GM12878 (cell line): ENCODE measurements at places on chromosomes 11 and 22. TPM values are rescaled to one million over a fixed set of nuclear protein-coding genes. Genes with fewer than 3 reads are reported as not detected.
A peak's percentile ranks its signal among the peaks of the same experiment; 100 is the strongest.

- DNase-seq: no peak
Observed at GRCh38 chr11:78266451-78266850, 77.7 kb downstream of the USP35 start.

GRCh38 chr11:2524446-2525165, 79.8 kb downstream of the KCNQ1 start:
- no peak for DNase-seq

GRCh38 chr11:11856638-11857037, 14.9 kb downstream of the USP47 start:
- peak; percentile 52 for DNase-seq

DRICH1 gene
- 0.24 TPM in 1 of 2 replicates, not detected in the other for total RNA-seq

DNA sequence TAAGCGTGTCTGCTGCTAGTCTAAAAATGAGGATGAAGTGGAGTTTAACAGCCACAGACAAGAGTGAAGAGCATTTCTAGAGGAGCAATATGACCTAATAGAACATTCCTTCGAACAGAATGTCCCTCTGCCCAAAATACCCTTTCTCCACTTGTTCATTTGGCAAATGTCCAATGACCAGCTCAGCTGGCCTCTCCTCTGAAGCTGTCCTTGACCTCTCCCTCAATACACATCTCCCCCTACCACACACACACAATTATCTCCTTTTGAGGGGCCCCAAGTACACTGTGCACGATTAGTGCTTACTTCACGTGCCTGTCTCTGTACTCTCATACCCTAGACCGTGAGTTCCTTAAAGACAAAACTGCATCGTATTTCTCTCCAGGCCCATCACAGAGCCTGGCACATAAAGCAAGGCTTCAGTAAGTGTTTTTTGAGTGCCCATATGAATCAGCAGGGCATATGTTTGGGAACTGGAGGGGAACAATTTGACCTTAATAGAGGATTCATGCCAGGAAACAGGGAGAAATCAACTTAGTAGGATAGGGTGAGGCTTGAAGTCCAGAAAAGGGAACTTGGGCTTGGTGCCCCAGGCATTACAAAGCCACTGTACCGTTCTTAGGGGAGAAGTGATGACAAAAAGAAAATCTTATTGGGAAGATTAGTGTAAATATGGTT, 18.1 kb upstream of the NCAM1 start:
- DNase-seq: no peak

PHF21B gene
- total RNA-seq: 0.08 TPM in 1 of 2 replicates, not detected in the other

OR2AG2 gene
- not detected in 2 replicates for total RNA-seq

- DNase-seq: no peak
Observed at GRCh38 chr11:68691402-68691784, 7.0 kb downstream of the GAL start.

DNA sequence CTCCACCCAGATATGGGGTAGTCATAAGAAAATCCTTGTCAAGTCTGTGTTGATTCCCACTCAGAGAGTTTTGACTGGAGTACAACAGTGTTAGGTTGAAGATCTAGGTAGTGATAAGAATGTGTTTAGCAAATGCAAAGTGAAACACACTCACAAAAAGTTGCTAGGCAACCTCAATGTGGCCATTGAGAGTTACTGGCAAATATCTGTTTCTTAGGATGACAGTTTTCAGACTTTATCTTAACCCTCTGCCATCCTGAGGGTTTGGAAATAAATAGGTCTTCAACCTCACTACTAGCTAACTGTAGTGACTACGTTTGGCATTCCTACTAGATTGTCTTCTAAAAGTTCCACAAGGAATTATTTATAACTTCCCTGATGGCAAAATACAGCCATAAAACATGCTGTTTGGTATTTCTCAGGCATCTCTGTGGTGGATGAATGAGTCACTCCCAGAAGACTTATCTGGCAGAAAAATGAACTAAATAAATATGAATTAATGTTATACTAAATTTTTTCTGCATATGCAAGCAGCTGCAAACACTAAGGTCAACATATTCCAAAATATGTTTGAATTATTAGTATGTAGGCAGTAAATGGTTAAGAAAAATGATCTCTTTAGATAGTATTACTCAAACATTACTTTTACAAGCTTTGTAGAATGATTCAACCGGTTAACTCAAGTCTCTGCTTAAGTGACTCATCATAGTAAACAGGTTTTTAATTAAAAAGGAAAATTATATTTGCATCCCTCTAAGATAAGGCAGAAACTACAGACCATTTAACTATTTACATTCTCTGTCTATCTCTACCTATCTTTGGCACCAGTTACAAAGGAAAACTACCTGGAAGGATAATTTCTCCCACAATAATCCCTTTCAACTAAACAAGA, 17.1 kb upstream of the SYTL2 start:
- DNase-seq: no peak

TMPRSS13 gene
- 0.46 and 0.66 TPM in 2 replicates for total RNA-seq

SCGB1A1 gene
- total RNA-seq: 0.72 TPM in 1 of 2 replicates, not detected in the other

DNA sequence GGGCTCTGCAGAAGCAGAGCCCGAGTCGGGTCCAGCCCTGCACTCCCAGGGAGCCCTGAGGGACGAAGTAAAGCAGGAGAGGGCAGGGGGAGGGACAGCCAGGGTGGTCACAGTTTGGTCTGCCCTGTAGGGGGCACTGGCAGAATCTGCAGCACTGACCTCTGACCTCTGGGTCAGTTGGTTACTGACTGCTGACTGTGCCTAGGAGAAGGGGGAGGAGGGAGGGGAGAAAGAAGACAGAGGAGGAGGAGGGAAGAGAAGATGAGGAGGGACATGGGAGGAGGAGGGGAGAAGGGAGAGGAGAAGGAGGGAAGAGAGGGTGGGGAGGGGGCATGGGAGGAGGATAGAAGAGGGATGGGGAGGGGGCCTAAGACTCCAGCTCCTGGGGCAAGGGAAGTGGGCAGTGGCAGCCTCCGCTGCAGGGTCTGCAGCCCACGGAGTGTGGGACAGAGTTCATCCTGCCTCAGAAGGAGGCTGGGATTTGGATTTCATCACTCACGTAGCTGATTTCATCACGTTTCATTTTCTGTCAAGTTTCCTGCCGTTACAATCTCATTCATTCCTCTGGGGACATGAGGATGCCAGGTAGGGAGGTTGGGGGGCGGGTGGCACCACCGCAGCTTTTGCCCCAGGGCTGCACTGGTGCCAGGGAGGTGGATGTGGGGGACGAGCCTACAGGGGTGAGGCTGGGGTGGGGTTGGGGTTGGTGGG, 55.2 kb downstream of the FLRT1 start:
- DNase-seq: no peak

LYVE1 gene
- total RNA-seq: 0.13 and 0.15 TPM in 2 replicates

GRCh38 chr11:100555931-100556330, 131.2 kb upstream of the ARHGAP42 start:
- DNase-seq: no peak

- peak; percentile 36 for DNase-seq
Observed at GRCh38 chr11:2385156-2386151, 8.3 kb downstream of the CD81 start.

DNA sequence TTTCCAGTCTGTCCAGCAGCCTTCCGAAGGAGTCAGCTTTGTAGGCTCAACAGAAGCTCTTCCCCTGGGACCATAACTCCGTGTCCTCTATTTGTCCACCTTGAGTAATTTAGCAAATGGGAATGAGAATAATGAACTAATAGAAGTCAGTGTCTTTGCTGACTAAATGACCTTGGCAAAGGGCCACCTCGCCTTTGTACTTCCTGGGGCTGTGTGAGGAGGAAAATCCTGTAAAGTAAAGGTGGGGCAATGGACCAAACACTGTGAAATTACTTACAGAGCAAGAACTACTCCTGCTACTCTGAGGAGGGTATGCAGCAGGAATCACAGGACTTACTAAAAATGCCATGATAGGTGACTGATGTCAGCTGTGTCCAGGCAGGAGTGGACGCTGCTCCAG, 36.2 kb upstream of the CSNK2A3 start:
- no peak for DNase-seq

- no peak for DNase-seq
Observed at GRCh38 chr11:94068764-94069163, 47.6 kb downstream of the HEPHL1 start.

GRCh38 chr11:61010466-61011228, 39.2 kb downstream of the CD6 start:
- no peak for DNase-seq

TMEM218 gene
- 14.4 and 19.9 TPM in 2 replicates for total RNA-seq

- DNase-seq: no peak
Observed at GRCh38 chr11:6663794-6664469, 8.3 kb upstream of the DCHS1 start.
